ENCODE measurements at places on chromosomes 12 and 14.

DNA sequence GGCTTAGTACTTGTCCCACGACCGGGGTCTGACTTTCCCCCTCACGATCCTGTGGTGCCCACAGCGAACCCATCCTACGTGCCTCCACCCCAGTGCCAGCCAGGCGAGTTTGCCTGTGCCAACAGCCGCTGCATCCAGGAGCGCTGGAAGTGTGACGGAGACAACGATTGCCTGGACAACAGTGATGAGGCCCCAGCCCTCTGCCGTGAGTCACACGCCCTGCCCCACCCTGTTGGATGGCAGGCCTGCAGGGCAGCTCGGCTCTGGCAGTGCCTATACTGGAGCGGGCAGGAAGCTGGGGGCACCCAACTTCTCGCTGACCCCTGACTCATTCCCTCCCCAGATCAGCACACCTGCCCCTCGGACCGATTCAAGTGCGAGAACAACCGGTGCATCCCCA, 18.3 kb upstream of the LRP1-AS start:
- no peak for DNase-seq

GRCh38 chr12:89782807-89783206, 74.2 kb upstream of the ATP2B1 start:
- no peak for DNase-seq

DNA sequence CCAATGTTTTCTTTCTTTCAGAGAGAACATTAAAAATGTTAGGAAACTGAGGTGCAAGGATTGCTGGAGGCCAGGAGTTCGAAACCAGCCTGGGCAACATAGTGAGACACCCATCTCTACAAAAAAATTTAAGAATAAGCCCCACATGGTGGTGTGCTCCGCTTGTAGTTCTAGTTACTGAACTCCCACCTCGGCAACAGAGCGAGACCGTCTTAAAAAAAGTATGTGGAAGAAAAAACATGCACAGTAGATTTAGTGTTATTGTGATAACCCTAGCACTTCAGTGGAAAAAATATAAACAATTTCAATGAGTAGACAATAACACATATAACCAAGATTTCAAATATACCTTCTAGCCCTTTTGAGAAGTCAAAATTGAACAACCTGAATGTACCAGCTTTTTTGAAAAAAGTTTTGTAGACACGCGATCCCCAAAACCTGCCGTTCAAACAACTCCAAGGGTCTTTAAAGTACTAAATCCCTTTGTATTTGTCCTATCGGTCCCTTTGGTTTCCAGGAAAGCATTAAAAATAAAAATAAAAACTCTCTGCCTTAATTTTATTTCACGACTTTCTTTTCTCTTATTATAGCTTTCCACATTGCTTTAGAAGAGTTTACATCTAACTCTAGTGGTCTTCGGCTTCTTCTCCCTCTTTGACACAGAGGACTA, 1.0 kb upstream of the ANO6 start:
- no peak for DNase-seq

- DNase-seq: no peak
Observed at GRCh38 chr12:97967831-97968230, 505.2 kb downstream of the RMST start.

- DNase-seq: no peak
Observed at GRCh38 chr12:114414866-114415524, 9.1 kb upstream of the TBX5 start.

DNA sequence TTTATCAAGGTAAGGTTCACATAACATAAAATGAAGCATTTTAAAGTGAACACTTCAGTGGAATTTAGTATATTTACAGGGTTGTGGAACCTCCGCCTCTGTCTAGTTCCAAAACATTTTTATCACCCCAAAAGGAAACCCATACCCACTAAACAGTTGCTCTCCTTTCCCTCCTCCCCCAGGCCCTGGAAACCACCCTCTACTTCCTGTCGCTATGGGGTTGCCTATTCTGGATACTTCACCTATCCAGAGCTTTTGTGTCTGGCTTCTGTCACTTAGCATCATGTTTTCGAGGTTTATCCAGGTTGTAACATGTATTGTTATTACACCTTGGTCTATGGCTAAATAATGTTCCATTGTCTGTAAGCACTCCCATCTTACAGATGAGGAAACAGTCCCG, 27.7 kb upstream of the ZFP36L1 start:
- DNase-seq: no peak

GRCh38 chr14:105011312-105011990, 9.4 kb downstream of the CDCA4 start:
- no peak for DNase-seq

DNA sequence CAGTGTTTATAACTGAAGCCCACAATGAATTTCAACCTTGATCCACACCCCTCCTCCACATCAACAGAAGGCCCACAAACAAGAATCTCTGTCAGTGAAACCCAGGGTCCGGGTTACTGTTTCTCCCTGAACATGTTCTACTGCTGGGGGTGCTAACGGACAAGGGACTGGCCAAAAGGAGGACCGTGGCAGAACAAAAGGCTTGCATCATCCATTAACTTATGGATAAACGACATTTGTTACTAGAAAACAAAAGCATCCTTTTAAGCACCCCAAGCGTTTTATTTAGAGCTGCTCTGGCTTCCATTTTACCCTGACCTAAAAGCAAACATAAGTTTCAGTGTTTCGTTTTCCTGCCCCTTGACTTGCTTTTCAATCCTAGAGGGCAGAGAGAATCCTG, 32.2 kb downstream of the BRAP start:
- DNase-seq: no peak

DNA sequence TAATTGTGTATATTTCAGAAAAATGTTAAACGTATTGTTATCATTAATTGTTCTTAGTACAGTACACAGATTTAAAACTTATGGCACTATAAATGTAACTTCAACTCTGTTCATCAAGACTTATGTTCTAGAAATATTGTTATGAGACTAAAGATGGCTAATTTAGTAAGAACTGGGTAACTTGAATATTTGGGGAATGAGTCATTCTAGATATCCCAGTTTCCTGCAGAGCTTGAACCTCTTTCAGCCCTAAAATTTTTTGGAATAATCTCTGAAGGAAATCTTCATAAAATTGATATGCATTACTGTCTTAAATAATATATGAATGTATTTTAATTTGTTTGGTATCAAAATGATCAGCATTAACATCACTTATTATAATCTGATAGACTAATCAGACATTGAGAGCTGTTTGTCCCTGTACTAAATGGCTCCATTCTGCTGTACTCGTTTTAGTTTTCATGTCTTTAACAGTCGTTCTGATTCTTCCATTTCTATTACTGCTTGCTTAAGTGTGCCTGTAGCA, 87.1 kb downstream of the VEZT start:
- DNase-seq: no peak

DNA sequence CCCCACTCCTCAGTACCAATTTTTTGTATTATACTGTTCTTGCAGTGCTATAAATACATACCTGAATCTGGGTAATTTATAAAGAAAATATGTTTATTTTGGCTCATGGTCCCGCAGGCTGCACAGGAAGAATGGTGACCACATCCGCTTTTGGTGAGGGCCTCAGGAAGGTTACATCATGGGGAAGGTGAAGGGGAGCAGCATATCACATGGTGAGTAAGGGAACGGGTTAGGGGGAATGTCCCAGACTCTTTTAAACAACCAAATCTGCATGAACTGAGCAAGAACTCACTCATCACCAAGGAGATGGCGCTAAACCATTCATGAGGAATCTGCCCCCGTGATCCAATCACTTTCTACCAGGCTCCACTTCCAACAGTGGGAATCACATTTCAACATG, 40.0 kb downstream of the OSBPL8 start:
- DNase-seq: no peak

DNA sequence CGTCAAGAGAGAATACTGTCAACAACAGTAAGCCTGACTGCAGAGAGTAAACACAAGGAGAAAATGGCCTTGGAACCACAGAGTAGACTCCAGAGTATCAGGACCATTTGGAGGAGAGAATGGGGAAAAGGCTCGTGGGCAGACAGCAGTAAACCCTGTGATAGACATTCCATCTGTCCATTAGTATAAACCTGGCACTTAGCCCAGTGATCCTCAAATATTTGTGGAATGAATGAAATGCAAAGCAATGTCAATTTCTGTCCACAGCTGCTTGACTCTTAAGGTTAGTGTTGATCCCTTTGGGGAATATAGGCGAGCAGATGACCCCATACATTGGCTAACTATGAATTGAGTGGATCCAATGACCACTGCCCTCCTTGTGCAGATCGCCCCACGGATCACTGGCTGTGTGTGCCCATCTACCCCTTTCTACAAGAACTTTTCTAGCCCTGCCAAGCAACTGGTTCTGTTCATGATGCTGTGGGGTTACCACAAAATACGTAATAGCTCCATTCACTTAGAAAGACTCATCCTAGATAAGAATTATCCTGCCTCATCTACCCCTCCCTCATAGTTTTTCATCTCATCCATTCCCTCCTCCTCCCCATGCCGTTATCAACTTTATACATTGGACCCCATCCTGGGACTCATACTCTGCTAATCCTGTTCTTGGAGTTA, 846.8 kb downstream of the NRXN3 start:
- DNase-seq: no peak

- no peak for DNase-seq
Observed at GRCh38 chr12:100463661-100464060, 10.0 kb upstream of the NR1H4 start.

DNA sequence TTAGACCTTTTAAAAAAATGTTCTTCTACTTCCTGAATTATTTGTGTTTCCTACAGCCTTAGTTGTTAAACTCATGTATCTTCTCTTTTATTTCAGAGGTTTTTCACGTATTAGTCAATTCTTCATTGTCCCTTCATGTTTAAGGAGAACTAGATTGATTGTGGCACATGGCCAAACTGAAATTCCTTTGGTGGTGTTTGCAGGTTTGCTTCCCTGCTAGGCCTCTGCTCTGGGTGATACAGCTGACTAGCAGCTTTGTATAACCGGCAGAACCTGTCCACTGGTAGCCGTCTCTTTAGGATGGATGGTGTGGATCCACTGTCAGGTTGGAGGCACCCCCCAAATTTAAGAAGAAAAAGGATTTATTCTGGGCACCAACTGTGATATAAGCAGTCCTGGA, 262.1 kb downstream of the FBXL14 start:
- no peak for DNase-seq

DNA sequence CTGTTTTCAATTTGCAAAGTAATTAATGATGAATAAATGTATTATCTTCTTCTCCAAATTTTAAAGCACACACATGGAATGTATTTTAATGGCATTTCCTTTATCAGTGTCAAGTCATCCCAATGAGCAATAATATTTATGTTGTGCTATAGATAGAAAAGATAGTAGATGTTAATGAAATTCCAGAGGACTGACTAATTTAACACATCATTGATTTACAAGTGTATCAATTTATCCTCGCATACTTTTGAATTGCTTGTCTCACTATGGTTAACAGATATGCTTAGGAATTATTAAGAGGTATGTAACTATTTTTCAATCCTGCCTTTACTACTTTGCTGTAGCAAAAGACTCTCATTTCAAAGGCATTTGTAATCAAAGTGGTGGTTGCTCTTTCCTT, 842.9 kb downstream of the SLC6A15 start:
- DNase-seq: no peak

GRCh38 chr14:44029933-44030332, 477.1 kb downstream of the FSCB start:
- no peak for DNase-seq

Data from nucleus accumbens (tissue), 56 donors.